ENCODE measurements at places on chromosomes 3 and 15. TPM values are rescaled to one million over a fixed set of nuclear protein-coding genes. Genes with fewer than 3 reads are reported as not detected.

PODXL2 gene
- total RNA-seq, result 3.1 TPM

EBLN2 gene
- 15.5 TPM for total RNA-seq

GOLGA8T gene
- total RNA-seq, result 1.7 TPM

SAMMSON gene
- not detected for total RNA-seq

- no peaks in the 10 kb centered on the region for H3K27me3 ChIP-seq
- H3K36me3 ChIP-seq, result no peaks in the 10 kb centered on the region
- no peaks in the 10 kb centered on the region for H3K4me1 ChIP-seq
Measured at GRCh38 chr3:2247831-2248230, 149.2 kb downstream of the CNTN4 start.

All from natural killer cell treated with Interleukin-12 subunit alpha and Interleukin-12 subunit beta and Interleukin-15 and Interleukin-18, amount 100 ng/mL, for 72 hours (primary cell).